Sciatic nerve (tissue), 2 donors: ENCODE measurements at places on chromosomes 4 and X. TPM values are rescaled to one million over a fixed set of nuclear protein-coding genes. Genes with fewer than 3 reads are reported as not detected.
A peak's percentile ranks its signal among the peaks of the same experiment; 100 is the strongest.

DNA sequence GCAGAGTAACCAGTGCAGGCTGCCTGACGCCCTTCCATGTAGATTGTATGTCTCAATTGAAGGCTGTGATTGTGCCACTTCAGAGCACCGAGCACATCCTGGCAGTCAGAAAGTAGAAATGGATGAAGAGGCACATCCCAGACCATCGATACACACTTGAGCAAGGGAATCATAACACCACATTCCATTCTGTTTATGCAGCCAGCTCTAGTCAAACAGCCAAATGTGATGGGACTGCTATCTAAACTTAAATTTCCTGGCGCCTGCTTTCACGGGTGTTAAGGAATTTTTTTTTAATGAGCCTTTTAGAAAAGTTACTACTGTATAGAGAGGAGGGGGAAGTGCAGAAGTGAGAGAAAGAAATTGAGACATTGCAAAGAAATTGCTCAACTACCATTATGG is 84.4 kb downstream of the PPARGC1A start:
- no peak for DNase-seq

DNA sequence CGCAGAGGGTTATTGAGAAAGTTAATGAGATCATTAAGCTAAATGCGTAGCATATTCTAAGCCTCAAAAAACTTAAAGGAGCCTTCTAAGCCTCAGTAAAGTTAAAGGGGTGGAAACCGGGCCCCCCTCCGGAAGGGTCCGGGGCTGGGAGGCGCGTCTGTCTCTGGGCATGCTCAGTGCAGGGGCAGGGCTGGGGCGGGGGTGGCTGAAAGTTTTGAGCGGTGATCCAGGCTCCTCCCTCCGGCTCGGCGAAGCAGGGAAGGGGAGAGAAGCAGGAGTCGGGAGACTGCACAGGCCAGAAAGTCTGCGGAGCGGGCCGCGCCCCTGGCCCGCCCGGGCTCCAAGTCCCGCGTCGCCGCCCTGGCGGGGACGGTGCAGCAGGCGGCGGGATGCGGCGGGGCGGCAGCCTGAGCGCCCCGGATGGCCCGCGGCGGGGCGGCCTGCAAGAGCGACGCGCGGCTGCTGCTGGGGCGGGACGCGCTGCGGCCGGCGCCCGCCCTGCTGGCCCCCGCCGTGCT is at the start of gene EVC:
Gene EVC, plus strand, starts transcription at position 241 of the 518 bp plus-strand sequence. Its CDS starts 180 bp downstream, at position 421.
- DNase-seq, result peak; percentile 94

DNA sequence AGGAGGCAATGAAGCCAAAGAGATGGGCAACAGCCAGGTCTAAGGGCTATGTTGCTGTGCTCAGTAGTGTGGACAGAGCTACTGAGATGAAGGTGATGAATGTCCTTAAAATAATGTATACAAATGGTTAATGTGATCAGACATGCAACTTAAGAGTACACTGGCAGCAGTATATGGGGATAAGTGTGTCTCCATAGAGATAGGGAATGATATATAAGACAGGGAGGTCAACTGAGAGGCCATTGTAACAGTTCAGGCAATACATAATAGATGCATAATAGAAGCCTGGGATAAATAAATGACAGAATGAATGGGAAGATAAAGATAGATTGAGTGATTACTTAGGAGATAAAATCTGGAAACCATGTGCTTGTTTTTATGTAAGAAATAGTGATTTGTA is 250.0 kb downstream of the CFAP299 start:
- no peak for DNase-seq

Gene LAS1L
- total RNA-seq, result 35.0 TPM

Gene POU3F4
- not detected for total RNA-seq

DNA sequence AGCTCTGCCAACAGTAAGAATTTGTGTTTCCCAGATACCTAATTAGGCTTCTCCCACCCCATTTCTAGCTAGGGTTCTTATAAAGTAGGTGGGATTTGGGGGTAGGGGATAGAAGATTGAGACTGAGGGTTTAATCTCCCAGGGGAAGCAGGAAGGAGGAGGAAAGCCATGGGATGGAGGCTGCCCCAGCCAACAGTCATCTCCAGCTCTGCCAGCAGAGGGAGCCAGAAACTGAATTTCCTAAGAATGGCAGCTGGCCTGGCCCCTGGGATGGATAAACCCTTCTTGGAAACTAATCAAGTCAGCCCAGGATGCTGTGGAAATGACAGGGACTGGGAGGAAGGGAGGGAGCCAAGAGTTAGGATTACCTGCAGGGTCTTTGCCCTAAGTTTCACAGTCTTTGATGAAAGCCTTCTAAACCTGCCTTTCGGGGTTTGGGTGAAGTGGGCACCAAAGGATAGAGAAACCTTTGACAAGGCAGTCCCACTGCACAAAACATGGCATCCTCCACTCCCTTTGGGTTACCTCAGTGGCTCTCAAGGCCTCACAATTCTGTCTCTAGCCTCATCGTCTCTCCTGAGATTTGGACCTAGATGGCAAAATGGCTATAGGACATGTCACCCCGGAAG is 6.7 kb upstream of the ERCC6L start:
- peak; percentile 68 for DNase-seq

Gene PCDH11X
- 1.1 TPM for total RNA-seq

- DNase-seq, result no peak
Observed at GRCh38 chr4:82373486-82373815, 340 bp downstream of the HNRNPD start.

GRCh38 chrX:42696536-42697124 is 81.3 kb downstream of the PPP1R2C start:
- DNase-seq, result no peak

Gene EBP
- 16.9 TPM for total RNA-seq

Gene ETDA
- total RNA-seq, result not detected

Gene AMOT
- total RNA-seq, result 38.2 TPM

GRCh38 chrX:24468245-24468644 is 3.2 kb downstream of the PDK3 start:
- DNase-seq, result no peak

- DNase-seq, result no peak
Observed at GRCh38 chr4:113371111-113371510, 321.7 kb downstream of the ANK2 start.

Gene P2RY4
- 1.0 TPM for total RNA-seq

DNA sequence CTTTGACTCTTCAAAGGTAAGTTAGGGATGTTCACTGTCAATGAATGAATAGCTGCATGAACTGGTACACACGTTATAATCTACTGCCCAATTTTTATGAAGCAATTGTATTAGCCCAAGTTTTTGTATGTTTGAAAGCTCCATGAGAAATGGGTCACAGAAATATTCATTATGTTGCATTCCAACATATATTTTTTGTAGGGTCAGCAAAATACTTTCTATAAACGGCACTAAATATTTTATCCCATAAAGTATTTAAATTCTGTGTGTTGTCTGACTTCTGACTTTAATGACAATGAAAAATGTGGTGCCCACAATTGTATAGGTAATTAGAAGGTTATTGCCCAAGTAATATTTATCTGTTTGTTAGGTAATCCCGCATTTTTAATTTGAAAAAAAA is 466.0 kb downstream of the FAT4 start:
- no peak for DNase-seq

- DNase-seq, result no peak
Observed at GRCh38 chrX:5528057-5528456, 700.6 kb downstream of the NLGN4X start.

Gene ZC4H2
- 13.1 TPM for total RNA-seq

GRCh38 chr4:165449333-165449732 is 70.5 kb downstream of the CPE start:
- no peak for DNase-seq

Gene HOPX
- total RNA-seq, result 1.5 TPM

GRCh38 chr4:95355021-95355420 is 193.8 kb downstream of the UNC5C start:
- no peak for DNase-seq

DNA sequence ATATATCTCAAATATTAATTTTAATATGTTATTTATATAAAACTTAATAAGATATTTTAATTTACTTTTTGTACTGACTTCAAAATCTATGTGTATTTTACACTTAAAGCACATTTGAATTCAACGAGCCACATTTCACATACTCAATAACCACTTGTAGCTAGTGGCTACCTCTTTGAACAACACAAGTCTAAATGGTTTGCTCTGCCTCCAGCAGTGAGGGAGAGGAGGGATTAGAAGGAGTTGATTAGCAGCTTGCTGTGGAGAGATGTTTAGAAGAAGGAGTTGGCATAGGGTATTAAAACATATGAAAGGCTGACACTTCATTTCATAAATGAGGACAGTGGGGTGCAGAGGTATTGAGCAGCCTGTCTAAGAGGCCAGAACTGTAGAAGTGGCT is 124.0 kb downstream of the ARHGAP24 start:
- no peak for DNase-seq

Gene NAA11
- not detected for total RNA-seq

DNA sequence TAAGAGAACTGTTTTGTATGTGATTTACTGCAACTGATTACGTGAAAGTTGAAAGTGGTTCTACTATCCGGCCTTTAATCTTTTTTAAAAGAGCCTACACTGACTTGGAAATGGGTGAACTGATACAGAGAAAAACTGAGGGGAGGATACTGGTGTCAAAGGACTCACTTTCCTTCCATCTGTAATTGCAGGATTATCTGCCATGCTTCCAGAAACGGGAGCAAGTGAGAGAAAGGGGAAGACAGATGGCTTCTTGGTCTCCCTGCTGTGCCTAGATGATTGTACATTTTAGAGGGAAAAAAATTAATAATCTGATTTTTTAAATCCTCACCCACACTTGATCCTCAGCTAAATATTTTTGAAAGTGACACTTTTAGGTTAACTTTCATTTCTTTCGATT is 88.3 kb upstream of the GRID2 start:
- DNase-seq, result no peak

Gene COMMD8
- 10.7 TPM for total RNA-seq

DNA sequence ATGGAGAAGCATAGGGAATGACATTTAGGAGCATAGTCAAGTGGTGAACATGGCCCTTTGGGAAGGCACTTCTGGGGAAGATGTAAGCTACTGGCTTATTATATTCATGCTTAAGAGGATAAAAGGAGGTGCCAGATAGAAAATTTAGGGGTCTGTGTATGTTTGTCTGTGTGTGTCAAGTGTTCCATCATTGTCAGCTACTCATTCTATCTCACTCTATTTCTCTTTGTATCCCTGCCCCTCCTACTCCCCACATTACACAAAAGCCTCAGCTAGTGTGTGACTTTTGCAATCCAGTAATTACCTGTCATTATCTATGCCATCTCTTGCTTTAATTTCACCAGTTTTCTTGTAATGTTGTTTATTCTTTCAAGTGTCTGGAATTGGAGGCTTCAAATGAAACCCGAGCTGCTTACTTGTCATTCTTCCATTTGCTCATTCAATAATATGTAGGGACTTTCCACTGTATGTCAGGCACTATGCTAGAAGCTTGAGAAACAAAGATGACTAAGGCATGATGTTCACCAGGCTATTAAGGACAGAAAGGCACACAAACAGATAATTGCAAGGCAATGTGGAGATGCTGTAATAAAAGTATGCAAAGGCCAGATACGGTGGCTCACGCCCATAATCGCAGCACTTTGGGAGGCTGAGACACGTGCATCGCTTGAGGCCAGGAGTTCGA is 229.8 kb upstream of the TEX13C start:
- DNase-seq, result no peak

Gene TLR10
- total RNA-seq, result 1.6 TPM

Gene TDO2
- not detected for total RNA-seq
